Naive thymus-derived CD8-positive, alpha-beta T cell (primary cell): ENCODE measurements at places on chromosomes 16 and 17. TPM values are rescaled to one million over a fixed set of nuclear protein-coding genes. Genes with fewer than 3 reads are reported as not detected.

DPEP3 gene
- 2.9 TPM for total RNA-seq

NXPH3 gene
- total RNA-seq: not detected

SMYD4 gene
- 41.4 TPM for total RNA-seq

RPH3AL gene
- 30.0 TPM for total RNA-seq

QPRT gene
- total RNA-seq: 0.49 TPM

CACNB1 gene
- total RNA-seq: 12.0 TPM

HSD17B2 gene
- total RNA-seq: not detected

GNGT2 gene
- 7.0 TPM for total RNA-seq

KRT36 gene
- total RNA-seq: not detected

DNA sequence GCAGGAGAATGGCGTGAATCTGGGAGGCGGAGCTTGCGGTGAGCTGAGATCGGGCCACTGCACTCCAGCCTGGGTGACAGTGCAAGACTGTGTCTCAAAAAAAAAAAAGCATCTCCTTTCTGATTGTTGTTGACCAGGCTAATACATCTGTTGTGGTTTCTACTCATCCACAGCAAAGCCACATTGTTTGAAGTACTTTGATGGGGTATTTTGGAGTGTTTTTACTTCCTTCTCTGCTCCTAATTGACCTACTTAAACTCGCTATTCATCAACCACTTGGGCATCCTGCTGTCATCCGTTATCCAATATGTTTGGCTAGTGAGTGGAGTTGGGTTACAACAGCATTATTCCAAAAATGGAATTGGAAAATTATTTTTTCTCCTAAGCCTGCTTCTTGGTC lies 3.5 kb upstream of the CDC27 start:
- DNase-seq: no peak

- DNase-seq: no peak
Observed at GRCh38 chr16:27692576-27692975, 142.6 kb downstream of the KATNIP start.

- DNase-seq: no peak
Observed at GRCh38 chr16:48420437-48420836, 35.2 kb upstream of the SIAH1 start.

DNA sequence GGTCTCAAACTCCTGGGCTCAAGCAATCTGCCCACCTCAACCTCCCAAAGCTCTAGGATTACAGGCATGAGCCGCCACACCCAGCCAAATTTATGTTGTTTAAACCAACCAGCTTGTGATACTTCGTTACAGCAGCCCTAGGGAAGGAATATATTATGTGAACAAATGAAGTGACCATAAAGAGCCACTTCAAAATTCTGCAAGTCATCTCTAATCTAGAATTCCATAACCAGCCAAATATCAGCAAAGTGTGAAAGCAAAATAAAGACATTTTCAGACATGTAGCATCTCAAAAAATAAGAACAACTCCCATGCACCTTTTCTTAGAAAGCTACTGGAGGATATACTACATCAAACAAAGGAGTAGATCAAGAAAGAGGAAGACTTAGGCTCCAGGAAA lies 36.0 kb downstream of the AIPL1 start:
- no peak for DNase-seq

- DNase-seq: no peak
Observed at GRCh38 chr16:79497606-79498350, 102.8 kb downstream of the MAF start.

GRCh38 chr16:6019490-6019991 lies 921.9 kb upstream of the EEF2KMT start:
- DNase-seq: no peak

GRCh38 chr17:81591971-81592370 lies 39.8 kb upstream of the FAAP100 start:
- DNase-seq: no peak

GRCh38 chr17:61442878-61443474 lies 9.2 kb upstream of the TBX4 start:
- DNase-seq: no peak

DNA sequence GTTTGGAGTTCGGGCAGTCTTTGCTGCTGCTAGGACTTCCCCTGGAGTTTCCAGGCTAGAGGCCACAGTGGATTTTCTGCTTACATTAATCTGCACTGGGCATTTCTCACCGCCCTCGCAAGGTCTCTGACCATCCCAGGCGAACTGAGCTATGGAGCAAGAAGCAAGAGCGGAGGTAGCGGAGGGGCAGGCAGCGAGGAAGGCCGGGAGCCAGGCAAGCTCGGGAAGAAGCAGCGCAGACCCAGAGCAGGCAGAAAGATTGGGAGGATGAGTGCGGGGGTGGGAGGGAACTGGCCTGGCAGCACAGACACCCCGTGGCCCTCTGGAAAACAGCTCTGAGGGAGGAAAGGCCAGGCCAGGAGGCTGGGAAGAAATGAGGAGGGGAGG lies 3.8 kb downstream of the COTL1 start:
- no peak for DNase-seq

GRCh38 chr16:28218109-28218508 lies 6.3 kb upstream of the XPO6 start:
- DNase-seq: peak; percentile 73

DNA sequence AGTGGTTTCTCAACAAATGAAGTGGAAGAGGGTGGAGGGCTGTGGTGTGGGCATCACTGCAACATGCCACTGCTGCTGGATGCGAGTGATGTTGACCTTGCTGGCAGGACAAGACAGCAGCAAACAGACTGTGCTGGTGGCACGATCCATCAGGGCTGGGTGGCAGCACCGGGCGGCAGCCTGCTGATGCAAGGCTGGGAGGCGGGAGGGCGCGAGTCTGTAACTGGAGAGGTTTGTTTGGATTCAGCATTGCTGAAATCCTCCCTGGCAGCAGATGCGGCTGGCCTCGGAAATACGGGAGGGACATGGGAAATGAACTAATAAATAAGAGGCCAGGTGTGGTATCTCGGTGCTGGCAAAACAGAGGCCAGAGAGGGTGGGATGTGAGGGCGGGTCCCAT lies 224.2 kb downstream of the ENGASE start:
- DNase-seq: no peak

DNA sequence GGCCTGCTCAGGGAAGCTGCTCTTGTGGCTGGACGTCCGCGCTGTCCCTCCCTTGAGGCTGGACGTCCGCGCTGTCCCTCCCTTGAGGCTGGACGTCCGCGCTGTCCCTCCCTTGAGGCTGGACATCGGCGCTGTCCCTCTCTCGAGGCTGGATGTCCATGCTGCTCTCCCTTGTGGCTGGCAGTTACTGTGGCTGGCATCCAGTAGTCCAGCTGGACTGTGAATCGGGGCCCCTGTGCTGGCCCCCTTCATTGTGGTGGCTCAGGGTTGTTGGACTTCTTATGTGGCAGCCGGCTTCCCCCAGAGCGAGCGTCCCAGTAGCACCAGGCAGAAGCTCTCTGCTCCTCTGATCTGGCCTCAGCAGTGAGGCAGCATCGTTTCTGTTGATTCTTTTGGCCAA lies 141.5 kb downstream of the IRF8 start:
- DNase-seq: no peak

- DNase-seq: no peak
Observed at GRCh38 chr16:68230176-68230571, 5.8 kb downstream of the ESRP2 start.

DNA sequence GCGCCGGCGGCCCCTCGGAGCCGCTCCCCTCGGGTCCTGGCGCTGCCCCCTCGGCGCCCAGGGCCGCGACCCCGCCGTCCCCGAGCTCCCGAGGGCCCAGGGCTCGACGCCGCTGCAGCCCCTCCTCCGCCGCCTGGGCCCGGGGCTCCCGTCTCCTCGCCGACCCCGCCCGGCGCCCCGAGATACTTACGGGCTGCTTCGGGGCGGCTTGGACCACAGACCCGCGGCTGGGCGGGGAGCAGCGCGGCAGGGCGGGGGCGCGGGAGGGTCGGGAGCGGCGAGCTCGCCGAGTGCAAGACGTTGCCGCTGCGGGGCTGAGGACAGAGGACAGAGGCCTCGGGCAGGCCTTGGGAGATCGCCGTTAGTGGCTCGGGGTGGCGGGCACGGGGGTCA lies 290 bp downstream of the TOB1 start:
- no peak for DNase-seq

GRCh38 chr17:61380836-61381525 lies 18.7 kb upstream of the TBX2 start:
- DNase-seq: no peak

DNA sequence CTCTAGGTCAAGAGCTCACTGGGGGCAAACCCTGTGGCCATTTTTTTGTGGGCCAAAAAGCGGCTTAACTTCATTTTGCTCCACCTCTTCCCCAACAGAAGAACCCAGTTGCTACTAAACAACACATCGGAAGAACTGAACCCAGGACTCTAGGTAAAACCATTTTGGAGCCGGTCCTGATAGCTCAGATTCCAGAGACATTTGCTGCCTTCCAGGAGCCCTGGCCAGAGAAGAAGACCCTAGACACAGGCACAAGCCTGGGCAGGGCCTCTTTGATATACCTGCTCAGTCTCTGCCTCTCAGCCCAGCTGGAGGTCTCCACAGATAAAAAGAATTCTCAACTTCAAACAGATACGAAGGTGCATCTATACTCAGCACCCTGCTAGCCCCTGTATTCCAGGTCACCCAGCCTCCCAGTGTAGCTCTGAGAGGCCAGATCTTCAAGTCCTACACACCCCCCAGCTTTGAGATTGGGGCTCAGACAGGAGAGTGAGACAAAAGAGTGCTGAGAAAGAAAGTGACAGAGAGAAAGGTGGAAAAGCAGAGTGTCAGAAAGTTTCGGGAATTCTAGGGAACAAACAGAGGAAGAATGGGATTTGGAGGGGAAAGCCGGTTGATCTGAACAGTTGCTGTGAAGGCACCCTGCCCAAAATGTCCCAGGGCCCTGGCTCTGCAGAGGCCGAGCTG lies 6.6 kb upstream of the HOXB9 start:
- DNase-seq: no peak

DNA sequence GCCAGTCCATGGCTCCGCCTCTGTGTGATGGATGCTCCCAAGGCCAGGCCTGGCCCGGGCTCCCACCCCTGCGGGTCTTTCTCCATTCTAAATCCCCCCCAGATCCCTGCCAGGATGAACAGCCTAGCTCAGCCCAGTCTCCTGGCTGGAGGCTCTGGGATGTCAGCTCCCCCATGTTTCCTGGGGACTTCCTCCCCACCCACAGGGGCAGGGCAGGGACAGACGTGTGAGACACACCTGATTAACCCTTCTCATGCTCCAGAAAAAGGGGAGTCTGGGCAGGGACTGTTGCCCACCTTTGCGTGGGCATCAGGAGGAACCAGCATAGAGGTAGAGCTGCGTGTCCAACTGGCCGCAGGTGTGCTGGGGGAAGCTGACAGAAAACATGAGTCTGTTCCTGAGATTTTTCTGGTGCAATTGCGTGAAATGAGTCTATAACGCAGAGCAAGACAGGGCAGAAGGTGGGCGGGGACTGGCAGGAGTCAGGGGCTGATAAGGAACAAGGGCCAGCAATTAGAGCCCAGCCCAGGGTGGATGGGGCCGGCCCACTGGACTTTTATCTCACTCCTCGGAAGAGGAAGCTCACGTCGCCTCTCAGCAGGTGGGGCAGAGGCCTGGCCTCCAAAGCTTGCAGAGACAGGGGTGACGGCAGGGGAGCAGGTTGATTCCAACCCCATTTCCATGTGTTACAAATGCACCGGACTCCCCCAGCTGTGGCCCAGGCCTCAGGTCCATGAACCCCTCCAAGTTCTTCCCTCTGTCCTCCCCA lies 238.2 kb downstream of the RBFOX3 start:
- DNase-seq: no peak

DNA sequence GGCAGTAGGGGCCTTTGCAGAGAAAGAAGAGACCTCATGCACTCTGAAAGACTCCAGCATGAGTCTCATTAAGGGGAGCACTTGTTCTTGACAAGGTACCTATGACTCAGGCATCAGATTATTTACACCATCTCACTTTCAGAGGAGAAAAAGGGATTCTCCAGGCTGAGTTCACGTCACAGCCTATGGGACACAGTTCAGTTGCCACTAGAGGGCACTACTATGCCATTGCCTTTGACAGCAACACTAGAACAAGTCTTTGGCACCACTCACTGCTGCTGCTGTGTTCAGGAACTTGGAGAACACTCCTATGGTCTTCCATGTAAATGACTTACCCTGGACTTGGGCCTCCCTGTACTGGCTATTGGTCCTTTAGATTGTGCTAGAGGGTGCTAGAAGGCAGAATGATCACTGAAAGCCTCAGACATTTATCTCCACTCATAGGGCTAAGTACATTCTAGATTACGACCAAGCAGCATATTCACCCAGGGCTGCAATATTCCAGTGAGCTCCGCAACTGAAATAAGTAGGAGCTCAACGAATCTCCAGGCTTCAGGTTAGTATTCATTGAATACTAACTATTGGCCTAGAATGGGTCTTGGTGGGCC lies 225.1 kb upstream of the CA10 start:
- DNase-seq: no peak
